ENCODE measurements at places on chromosomes 6 and 20.
A peak's percentile ranks its signal among the peaks of the same experiment; 100 is the strongest.

DNA sequence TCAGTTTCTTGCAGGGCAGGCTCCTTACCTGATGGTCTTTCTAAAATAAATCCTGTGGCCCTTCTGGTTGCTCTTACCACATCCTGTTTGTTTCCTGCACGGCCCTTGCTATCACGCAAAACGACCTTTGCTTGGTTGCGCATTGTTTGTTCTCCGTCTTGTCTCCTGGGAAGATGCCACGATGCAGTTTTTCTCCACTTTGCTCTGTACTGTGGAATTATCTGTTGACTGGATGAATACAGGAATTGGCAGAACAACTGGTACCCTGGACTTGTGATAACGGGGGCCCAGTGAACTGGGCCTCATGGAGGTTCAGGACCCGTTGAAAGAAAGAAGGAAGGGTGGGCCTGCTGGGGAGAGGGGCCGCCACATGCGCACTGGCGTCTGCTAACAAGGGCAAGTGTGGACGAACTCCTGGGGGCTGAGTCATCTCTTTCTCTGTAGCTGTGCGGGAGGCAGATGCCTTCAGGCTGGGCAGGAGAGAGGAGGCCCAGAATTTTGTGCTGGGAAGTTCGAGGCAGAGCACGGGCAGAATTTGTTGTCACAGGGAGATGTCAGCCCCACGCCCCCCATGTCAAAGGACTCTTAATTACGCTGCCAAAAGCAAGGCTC lies 139.9 kb downstream of the BMP7 start:
- no peak for DNase-seq

GRCh38 chr6:34237722-34238584 lies 1.3 kb downstream of the HMGA1 start:
- DNase-seq, result peak; percentile 61

DNA sequence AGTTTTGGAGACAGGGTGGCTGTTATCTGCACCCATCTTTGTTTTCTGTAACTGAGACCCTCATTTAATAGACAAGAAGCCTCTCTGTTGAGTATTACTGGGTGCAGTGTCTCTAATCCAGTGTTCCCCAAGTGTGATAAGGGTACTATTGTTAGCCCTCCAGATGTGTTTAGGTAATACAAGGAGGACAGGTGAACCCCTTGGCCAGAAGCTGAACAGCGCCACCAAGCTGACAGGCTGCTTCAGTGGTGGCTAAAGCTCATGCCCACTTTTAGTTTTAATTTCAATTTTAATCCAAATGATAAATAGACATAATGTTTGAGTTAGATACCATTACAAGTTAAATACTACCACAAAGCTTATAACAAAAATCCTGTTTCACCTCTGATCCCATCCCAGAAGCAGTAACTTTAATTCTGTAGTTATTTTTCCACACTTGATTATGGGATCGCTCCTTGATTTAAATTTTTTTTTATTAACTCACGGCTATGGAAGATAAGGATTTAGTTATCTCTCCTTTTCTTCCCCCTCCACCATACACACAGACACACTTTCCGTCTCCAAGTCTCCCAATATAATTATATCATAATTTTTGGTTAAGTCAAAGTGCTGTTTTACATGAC lies 8.4 kb upstream of the STK35 start:
- DNase-seq, result no peak

DNA sequence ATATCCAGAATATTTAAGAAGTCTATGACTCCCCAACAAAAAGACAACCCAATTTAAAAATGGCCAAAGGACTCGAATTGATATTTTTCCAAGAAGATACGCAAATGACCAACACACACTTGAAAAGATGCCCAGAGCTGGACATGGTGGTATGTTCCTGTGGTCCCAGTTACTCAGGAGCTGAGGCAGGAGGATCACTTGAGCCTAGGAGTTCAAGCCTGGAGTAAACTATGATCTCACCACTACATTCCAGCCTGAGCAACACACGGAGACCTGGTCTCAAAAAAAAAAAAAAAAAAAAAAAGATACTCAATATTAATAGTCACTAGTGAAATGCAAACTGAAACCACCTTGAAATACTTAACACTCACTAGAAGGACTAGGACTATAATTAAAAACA lies 12.2 kb upstream of the ARMC2 start:
- DNase-seq, result no peak

- DNase-seq, result no peak
Observed at GRCh38 chr6:109527989-109528388, 45.0 kb upstream of the ZBTB24 start.

DNA sequence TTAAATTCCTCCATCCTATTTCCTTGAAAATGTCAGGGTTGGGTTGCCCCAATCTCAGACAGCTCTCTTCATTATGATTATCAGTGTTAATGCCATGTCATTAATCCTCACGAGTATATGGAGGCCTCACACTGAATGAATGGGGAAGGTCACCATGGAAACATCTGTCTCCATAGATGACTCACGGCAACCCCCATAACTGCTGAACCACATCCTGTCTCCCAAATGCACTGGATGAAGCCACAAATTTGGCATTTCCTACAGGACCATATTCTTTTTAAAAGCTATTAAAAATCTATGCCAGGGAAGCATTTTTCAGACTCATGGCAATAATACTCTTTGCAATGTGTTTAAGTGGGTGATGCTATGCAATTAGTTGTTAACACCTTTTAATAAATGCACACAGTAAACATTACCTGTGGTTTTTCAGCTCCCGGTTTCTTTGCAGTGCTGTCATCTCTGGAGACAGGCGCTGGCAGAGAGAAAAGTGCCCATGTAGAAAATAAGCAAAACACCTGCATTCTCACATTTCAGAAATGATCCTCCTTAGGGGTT lies 80.1 kb upstream of the PTPRK start:
- DNase-seq, result no peak

DNA sequence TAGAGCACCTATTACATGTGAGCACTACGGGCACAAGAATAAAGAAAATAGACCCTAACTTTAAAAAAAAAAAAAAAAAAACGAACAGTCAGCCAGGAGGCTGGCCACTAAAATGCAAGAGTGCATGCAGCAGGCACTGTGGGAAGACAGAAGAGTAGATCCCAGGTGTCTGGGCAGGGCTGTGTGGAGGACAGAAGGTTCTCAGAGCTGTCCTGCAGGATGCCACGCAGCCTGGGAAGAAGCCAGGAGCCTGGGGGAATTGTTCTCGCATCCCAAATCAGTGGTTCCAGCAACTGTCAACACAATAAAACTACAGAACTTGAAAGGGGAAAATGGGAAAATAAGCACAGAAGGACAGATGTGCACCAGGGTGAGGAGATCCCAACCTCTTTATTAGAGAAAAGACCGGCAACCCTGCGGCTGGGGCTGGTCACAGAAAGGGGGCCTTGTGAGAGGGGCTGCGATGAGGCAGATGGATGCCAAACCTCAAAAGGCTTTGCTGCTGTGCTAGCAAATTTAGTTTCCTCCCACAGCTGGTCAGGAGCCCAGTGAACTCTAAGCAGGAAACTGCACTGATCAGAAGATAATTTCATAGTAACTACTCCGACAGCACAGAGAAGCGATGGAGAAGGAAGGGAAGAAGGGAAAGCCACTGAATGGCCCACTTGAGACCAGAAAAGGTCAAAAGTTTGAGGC lies 30.9 kb downstream of the MAP3K5 start:
- DNase-seq, result no peak

- no peak for DNase-seq
Observed at GRCh38 chr20:25226433-25227316, 21.2 kb upstream of the PYGB start.

DNA sequence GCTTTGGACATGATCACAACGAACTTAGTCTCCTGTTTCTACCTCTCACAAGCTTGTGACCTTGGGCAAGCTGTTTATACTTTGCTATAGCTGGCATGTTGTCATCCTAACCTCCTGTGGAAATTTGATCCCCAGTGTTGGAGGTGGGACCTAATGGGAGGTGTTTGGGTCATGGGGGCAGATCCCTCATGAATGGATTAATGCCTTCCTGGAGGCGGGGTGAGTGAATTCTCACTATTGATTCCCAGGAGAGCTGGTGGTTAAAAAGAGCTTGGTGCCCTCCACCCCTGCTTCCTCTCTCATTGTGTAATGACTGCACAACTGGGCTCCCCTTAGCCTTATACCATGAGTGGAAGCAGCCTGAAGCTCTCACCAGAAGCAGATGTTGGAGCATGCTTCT lies 228.9 kb downstream of the HIVEP2 start:
- no peak for DNase-seq

GRCh38 chr6:61901748-61902147 lies 384.3 kb downstream of the KHDRBS2 start:
- DNase-seq, result no peak

- no peak for DNase-seq
Observed at GRCh38 chr6:152356662-152357061, 280.5 kb downstream of the SYNE1 start.

DNA sequence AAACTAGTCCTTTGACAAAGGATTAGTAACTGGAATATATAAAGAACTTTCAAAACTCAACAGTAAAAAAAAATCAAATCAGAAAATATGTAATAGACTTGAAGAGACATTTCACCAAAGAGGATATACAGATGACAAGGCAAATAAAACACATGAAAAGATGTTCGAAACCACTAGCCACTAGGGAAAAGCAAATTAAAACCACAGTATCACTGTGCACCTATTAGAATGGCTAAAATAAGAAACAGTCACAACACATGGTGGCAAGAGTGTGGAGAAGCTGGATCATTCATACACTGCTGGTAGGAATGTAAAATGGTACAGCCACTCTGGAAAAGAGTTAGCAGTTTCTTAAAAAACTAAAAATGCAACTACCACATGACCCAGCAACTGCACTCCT lies 14.9 kb downstream of the ZBTB2 start:
- DNase-seq, result no peak

- no peak for DNase-seq
Observed at GRCh38 chr6:1770435-1770843, 160.7 kb downstream of the FOXC1 start.

DNA sequence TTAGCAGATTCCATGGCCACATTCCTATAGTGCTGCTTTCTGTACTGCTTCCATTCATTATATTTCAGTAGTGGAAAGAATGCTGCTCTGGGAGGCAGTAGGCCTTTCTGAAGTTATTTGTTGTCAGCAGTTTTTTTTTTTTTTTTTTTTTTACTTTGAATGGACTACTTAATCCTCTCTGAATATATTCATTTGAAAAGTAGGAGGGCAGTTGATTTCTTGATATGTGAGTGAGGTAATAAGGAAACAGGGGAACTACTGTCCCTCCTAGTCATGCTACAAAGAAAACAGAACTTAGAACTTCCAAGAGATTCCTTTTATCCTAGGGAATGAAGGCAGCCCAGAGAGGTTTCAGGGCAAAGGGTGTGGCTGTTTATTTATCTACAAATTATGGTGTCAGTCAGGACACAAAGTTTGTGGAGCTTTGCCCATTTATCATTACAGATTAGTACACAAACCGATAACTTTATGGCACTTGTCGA lies 155.9 kb downstream of the JARID2 start:
- DNase-seq, result no peak

DNA sequence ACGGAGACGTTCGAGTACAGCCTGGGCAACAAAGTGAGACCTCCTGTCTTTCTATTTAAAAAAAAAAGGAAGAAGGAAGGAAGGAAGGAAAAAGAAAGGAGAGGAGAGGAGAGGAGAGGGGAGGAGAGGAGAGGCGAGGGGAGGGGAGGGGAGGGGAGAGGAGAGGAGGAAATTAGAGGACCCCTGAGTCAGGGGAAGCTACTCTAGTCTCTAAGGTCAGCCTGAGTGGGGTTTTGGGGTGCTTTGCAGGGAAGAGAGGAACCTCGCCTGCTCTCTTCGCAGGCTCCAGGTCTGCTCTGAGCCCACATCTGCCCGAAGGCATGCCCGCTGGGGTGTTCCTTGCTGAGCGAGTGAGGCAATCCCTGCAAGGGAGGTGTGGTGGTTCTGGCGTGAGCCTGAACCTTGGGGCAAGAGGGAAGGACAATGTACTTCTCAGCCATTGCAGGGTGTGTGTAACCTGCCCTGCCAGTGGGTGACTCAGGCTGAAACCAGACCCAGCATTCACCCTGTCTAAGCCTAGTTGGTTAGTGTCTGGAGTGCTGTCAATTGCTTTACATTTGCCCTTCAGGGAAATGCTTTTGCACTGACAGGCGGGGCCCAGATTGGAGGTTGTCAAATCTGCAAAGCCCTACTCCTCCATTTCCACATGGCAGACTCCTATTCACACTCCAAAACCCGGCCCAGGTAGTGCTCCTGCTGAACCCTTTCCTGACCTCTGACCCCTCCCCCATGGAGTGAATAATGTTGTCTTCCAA lies 15.3 kb upstream of the MMP9 start:
- DNase-seq, result no peak

DNA sequence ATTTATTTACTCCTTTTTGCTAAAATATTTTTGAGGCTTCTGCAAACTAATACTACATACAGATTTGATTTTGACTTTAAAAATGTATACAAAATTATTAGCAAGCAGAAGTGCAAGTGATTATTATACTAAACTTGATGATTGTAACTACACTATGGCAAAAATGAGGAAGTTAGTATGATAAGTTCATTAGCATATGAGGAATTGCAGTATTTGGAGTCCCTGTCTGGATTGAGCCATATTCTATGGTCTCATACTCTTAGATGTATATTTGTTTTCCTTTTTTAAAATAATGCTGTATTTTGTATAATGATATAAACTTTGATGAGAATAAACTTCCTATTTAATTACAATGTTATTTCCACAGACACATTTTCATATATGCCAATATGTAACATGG lies 13.9 kb downstream of the CRISP3 start:
- DNase-seq, result no peak

GRCh38 chr6:125584468-125584939 lies 164.9 kb upstream of the HEY2 start:
- no peak for DNase-seq

- DNase-seq, result no peak
Observed at GRCh38 chr20:49853640-49854039, 41.0 kb downstream of the SLC9A8 start.

- peak; percentile 3 for DNase-seq
Observed at GRCh38 chr6:148342350-148343046, at the start of gene SASH1. SASH1 (plus strand) TSS chr6:148342838; CDS start chr6:148343068, 230 bp downstream.

DNA sequence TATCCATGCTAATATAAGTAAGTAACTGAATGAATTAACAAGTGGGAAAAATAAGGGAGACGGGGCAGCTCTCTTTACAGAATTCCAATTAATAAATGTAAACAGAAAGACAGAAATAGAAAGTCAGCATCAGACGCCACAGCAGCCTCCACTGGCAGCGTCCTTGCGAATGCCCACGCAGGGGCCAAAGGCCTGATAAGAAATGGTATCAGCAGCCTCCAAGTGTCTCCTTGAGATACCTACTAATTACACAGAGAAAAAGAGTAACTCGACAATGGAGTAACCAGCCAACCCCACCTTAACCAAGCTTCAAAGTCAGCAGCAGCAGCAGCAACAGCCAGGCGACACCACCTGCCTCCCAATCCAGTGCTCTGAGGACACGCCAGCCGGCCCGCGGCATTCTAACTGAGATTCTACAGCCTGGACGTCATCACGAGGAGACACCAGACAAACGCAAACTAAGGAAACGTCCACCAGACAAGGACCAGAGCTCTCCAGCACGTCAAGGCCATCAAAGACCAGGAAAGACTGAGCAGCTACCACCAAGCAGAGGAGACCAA lies 78.8 kb downstream of the TAF4 start:
- DNase-seq, result no peak

DNA sequence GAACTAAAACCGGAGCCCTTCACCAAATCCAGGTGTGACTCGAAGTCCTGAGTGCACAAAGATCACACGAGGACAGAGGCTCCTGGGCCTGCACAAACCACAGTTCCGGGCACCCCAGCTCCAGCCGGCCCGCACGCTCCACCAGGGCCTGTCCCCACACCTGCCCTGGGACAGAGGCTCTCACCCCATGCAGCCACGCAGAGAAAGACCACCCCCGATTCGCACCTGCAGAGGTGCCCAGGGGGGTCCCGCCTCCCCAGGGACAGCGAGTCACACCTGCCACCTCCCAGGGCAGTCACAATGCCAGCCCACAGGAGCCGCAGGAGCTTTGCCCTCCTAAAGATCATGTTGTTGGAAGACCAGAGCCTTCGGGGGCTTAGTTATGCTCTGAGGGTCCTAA lies 25.4 kb upstream of the MRGBP start:
- no peak for DNase-seq

Data from effector memory CD4-positive, alpha-beta T cell (primary cell).